ACHN (cell line): ENCODE measurements at places on chromosomes 12 and 14.

- no peak for DNase-seq
Measured at GRCh38 chr12:95100264-95101190, 27.1 kb upstream of the NR2C1 start.

GRCh38 chr12:56998981-56999380 is 7.4 kb downstream of the ZBTB39 start:
- DNase-seq: no peak

- DNase-seq: no peak
Measured at GRCh38 chr12:119375883-119376190, 41.3 kb downstream of the CCDC60 start.

- DNase-seq: no peak
Measured at GRCh38 chr12:42365486-42365885, 39.5 kb downstream of the PPHLN1 start.

DNA sequence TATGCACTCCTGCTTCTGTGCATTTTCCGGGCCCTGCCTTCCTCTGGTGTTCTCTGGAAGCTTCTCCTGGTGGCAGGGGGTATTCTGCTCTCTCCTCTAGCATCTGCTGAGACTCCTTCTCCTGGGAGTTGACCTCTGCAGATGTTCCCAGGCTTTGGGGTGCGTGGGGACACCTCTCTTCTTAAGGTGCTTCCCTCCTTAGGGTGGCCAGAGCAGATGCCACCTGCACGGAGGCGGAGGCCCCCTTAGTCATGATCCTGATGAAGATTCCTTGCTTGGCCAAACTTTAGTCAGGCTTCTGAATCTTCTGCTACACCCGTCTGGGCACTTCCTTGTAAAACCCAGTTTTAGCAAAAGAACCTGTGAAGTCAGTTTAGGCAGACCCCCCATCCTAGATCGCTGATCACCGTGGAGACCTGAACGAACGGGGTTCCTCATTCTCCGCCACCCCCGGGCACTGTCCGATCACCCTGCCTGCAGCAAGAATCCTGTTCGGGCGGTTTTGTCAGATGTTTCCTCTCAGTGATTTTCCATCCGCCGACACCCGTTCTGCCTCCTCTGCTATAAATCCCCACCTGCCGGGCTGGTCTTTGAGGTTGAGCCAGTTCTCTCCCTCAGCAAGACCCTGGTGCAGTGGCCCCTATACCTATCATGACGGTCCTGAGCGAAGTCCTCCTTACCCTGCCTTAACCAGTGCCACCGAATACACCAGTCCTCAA is 111.9 kb downstream of the CALM1 start:
- no peak for DNase-seq

- DNase-seq: no peak
Measured at GRCh38 chr12:50615907-50616296, 111.1 kb downstream of the DIP2B start.

GRCh38 chr14:72962829-72963312 is 36.6 kb downstream of the DCAF4 start:
- DNase-seq: peak; percentile 9

DNA sequence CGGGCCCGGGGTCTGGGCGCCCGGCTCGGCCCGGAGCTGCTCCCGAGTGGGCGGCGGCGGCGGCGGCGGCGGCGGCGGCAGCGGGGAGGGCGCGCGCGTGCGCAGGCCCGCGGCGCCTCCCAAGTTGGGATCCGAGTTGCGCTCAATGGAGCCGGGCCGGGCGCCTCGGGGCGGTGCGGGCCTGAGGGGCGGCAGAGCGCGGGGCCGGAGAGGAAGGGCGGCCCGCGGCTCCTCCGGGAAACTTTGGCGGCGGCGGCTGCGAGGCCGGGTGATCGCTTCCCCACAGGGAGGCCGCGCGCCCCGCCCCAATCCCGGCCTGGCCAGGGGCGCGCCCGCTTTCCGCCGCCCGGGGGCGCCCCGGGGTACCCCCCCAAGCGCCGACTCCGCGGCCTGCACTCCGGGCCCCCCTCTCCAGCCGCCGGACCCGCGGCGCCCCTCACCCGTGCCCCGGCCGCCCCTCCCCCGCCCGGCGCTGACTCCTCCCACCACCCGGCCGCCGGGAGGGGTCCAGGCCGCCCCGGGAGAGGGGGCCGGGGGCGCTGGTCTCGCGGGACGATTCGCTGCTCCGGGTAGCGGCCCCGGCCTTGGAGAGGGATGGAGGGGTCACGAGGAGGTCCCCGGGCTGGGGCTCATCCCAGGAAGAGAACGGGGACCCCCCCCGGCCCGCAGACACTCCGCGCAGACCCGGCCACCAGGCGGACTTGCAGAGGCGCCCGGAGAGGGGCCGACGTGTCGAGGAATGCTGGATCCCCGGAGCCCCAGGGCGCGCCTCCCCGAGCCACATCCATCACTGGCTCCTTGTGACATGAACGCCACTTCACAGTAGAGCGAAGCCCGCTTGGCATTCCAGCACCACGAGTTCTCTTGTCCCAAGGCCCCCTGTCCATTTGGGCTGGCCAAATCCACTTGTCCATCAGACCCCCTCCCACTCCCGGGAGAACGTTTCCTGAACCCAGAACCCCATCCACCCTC is at the start of gene RILPL1:
Gene RILPL1, minus strand, starts transcription at position 48 of the 972 bp plus-strand sequence. CDS start 237 bp downstream, outside the sequence.
- DNase-seq: peak; percentile 71

GRCh38 chr14:27075503-27075902 is 477.7 kb upstream of the NOVA1 start:
- no peak for DNase-seq

DNA sequence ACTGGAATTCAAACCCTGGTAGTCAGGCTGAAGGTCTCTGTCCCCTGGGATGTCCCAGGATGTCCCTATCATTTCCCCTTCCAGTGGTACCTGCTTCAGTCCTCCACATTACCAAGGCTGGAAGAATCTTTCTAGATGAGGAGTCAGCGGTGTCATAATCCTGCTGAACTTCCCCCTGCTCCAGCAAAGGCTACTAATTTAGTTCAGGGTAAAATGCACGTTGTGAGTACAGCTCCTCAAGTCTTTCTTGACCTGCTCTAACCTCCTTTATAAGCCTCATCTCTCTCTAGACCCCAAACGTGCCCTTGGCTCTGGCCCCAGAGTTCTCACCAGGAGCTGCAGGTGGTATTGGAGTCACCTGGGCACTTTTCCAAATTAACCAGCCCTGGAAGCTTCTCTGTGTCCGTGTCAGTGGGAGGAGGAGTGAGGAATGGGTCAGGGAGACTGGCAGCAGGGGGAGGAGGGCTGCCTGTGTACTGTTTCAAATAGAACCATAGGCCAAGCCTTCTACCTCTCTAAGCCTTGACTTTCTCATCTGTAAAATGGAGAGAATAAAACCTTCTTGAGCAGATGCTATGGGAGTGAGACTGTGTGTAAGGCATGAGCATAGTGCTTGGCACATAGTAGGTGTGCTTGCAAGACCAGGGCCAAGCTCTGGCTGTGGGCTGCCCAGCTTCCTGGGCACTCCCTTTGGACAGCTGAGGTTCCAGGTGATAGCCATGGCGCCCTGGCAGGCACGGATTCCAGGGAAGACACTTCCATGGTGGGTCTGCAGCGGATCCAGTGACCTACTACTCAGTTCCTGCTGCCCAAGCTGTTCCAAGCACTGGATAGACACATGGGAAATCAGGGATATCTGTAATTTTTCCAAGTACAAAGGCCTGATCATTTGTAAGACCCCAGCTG is 24.5 kb downstream of the ASB2 start:
- no peak for DNase-seq

GRCh38 chr12:108670066-108670631 is 36.5 kb upstream of the SELPLG start:
- no peak for DNase-seq

- DNase-seq: peak; percentile 10
Measured at GRCh38 chr14:60327447-60328331, 78.7 kb downstream of the PPM1A start.

DNA sequence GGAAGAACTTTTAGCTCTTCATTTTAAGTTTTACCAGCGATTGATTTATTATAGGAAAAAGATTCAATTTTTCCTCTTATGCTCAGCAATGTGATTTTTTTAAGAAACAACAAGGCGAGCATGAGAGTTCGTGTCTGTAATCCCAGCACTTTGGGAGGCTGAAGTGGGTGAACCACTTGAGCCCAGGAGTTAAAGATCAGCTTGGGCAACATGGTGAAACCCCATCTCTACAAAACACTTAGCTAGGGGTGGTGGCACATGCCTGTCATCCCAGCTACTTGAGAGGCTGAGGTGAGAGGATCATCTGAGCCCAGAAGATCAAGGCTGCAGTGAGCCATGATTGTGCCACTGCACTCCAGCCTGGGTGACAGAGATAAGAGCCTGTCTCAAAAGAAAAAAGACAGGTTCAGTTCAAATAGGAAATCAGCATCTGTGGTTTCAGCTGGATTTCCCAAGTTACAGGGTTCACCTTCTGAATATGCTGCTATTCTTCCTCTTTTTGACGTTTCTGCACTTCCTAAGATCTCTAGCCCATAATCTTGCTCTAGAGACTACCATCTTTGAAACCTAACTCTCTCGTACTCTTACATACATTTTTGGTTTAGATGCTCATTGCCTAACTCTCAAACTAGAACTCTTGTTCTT is 274.7 kb downstream of the SEC23A start:
- DNase-seq: no peak

GRCh38 chr14:100041271-100041670 is 24.0 kb upstream of the EVL start:
- DNase-seq: no peak

- DNase-seq: no peak
Measured at GRCh38 chr12:24742378-24742777, 206.5 kb downstream of the BCAT1 start.

GRCh38 chr14:26820138-26820537 is 222.3 kb upstream of the NOVA1 start:
- no peak for DNase-seq

DNA sequence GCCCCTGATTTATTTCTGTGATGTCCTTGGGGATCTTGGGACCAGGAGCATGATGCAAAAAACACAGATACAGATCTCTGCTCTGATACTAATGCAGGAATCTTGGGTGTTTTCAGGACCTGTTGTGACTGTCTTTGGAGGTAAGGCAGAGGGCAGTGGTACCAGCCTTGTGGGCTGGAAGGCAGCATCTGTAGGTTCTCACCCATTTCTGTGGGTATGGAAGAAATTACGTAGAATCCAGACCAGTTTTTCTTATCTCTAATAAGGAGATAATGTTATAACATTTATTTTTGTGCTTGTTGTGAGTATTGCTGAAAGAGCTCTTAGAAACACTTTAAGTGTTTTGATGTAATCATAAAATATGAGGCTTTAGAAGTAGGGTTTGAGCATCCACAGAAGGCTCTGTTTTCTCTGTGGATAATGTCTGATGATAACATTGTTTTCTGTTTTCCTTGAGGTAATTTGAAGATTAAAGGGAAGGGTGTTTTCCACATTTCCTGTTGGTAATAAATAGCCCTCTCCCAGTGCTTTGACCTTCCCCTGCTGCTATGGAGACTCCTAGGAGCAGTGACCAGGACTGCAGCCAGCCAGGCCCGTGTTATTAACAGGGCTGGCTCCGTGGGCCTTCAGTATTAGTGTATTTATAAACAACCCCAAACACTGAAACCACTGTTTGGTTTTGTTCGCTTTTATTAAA is 9.4 kb upstream of the DCP1B start:
- DNase-seq: no peak

GRCh38 chr14:96162265-96162664 is 42.4 kb upstream of the BDKRB2 start:
- DNase-seq: no peak

- no peak for DNase-seq
Measured at GRCh38 chr12:119008691-119009221, 27.4 kb downstream of the SRRM4 start.

GRCh38 chr12:90959538-90960139 is 4.7 kb upstream of the CCER1 start:
- peak; percentile 70 for DNase-seq

GRCh38 chr12:4303750-4304149 is 17.3 kb upstream of the TIGAR start:
- no peak for DNase-seq

- no peak for DNase-seq
Measured at GRCh38 chr14:92556863-92557543, 43.4 kb downstream of the RIN3 start.

DNA sequence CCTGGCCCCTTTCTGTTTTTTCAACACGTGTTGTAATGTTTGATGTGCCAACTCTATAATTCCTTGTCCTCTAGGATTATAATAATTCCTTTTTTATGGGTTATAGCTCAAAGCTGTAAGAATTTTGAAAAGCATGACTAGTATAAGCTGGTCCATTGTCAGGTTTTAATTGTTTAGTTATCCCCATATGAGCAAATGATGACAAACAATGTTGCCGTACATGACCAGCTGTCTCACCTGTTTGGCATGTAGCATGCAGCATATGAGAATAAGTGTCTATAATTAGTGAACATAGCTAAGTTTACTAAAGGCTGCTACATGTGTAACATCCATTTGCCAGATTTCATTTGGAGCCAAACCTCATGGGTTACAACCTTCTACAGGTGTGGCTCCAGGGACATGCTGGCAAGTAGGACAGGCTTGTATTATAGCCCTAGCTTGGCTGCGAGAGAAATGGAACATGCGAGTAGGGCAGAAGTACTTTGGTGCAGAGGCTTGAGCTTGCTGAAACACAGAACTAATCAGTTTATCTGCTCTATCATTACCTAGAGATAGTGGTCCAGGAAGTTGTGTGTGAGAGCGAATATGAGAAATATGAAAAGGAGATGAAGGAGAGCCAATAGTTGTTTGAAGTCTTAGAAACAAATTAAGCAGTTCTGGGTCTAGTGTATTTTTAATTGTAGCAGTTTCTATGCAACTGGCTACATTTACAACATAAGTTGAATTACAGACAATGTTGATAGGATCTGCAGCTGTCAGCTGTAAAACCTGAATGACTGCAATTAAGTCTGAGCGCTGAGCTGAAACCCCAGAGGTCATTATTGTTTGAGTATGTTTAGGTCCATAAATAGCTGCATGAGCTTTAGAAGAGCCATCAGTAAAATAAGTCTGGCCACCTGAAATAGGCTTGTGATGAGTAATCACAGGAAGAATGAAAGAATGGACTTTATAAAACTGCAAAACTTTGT is 22.6 kb upstream of the MAPKAPK5 start:
- DNase-seq: no peak

GRCh38 chr12:106776897-106777296 is 2.4 kb downstream of the RIC8B start:
- no peak for DNase-seq

GRCh38 chr12:24778486-24779304 is 170.2 kb downstream of the BCAT1 start:
- DNase-seq: peak; percentile 67

DNA sequence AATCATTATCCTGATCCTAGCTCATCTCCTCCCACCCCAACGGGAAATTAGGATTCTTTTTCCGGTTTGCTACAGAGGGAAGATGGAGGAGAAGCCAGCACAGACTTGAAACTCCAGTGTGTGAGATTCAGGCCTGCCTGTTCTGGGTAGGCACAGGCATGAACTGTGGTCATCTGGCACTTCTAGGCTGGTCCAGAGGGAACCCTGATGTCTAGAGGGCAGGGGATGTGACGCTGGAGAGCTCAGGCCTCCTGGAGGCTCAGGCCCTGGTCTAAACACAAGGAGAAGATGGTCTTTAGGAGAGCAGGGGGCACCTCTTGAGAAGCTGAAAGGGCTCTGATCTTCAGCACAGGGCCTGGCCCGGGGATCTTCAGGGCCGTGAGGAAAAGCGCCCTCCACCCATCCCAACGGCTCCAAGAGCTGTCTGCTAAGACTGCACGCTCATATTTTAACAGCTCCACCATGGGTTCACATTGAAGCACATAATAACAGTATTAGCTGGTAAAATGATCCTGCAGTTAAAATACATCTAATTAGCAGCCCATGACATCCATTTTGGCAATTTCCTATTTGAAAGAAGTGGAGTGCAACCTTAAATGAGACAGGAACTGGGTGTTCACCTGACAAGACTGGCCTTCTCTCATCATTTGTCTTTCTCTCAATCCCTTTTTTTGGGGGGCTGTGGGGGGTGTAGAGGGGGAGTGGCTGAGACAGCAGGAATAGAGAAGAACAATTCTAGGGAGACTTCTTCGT is 35.4 kb downstream of the BCL11B start:
- DNase-seq: no peak
